NCI-H187 treated with DMSO at 0.1 percent for 48 hours (cell line): ENCODE measurements at places on chromosomes 11 and 22.

DNA sequence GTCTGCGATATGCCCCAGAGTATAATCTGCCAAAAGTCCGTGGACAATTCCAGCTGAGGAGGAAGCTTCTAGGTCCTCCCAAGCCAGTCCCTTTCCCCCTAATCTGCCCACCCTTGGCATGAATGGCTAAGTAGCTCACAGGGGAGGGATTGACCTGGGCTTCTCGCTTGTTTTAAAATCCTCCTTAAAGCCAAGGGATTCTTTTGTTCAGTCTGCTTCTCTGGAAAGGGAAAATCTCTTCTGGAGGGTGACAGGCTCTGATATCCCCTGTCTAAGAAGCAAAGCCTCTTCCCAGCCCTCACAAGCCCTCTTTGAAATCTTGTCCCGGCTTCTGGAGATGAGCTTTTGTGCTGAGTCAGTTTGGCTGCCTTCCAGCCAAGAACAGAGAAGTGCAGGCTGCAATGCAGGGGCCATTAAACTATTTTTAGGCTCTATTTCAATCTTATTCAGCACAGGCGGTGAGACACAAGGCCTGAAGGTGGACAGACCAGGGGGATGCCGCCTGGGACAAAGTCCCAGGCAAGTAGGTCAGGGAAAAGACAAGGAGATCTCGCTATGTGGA is 23.9 kb downstream of the NEFH start:
- no peak for DNase-seq

- DNase-seq = no peak
These were observed 100.8 kb upstream of the B3GAT1 start for GRCh38 chr11:134512571-134513538.

GRCh38 chr11:61256710-61257482 is 15.9 kb downstream of the PGA5 start:
- DNase-seq = no peak

DNA sequence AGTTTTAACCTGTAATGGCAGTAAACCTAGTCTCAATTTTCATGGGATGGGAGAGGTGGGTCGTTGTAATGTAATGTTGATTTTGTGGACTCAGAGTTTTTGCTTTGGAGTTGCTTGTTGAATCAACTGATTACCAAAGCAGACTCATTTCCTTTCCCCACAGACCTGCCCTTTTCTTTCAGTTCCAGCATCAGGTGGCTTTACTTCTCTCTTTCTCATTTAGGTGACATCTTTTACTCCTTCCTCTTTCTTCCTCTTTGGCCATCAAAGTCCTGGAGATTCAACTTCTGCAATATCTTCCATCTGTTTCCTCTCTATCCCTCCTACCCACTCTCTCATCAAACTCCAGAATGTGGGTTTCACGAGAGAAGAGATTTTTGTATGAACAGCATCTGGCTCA is 313.9 kb downstream of the TMEM135 start:
- DNase-seq = no peak

DNA sequence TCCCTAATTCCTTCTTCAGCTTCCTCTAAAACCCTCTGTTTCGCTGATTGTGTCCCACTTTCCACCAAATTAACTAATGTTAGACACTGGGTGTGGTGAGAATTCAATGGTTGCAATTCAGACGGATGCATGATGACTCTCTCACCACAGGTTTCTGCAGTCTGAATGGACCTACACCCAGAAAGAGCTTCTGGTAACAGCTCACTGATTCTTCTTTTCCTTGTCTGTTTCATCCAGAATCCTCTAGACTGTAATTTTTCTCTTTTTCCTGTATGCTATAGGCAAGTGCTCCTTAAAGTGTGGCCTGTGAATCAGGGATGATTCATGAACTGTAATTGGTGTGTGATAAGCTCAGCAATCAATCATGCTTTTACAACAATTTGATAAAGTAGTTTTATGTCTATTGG is 18.1 kb downstream of the MMP10 start:
- no peak for DNase-seq

DNA sequence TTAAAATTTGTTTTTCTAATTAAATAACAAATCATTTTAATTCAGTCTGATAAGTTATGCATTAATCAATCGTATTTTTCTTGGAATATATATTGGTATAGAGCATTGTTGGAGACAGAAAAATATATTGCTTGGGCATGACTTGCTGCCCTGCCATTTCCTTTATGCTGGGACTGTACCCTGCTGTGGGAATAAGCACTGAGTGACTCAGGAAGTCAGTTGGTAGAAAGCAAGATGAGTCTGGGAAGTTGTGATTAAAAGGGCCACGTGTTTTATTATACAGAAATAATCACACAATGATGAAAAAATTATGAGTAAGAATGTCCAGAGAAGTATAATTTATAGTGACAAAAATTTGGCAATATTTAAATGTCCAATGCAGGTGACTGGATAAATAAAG is 139.5 kb downstream of the KIF18A start:
- no peak for DNase-seq

- no peak for DNase-seq
These were observed 33.3 kb downstream of the AMPD3 start for GRCh38 chr11:10488121-10488933.

DNA sequence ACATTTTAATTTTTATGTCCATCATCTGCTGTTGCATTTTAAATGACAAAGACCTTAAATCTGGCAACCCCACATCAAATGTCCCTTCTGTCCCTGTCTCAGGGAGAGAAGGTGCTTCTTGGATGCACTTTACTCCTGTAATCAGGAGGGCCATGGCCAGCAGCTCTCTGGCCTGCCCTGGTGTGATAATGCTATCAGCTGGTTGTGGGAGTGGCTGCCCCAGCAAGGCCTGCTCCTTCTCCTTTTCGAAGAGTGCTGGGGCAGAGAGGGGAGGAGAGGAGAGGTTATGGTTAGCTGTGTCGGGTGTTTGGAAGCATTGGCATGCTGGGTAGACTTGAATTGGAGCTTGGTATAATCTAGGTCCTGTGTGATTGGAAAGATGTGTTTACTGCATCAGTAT is 12.8 kb downstream of the TNRC6B start:
- DNase-seq = no peak

DNA sequence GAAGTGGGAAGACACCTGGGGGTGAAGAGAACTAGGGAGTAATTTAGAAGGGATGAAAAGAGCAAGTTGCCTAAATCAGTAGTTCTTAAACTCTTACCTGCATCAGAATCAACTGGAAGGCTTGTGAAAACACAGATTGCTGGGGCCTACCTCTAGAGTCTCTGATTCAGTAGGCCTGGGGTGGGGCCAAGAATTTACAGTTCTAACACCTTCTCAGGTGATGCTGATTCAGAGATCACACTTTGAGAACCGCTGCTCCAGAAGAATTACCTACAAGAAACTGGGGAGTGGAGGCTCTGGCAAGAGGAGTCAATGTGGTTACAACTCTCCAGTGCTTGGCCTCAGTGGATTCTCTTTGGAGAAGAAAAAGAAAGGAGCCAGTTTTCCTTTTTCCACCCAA is 128.7 kb downstream of the C11orf58 start:
- no peak for DNase-seq

DNA sequence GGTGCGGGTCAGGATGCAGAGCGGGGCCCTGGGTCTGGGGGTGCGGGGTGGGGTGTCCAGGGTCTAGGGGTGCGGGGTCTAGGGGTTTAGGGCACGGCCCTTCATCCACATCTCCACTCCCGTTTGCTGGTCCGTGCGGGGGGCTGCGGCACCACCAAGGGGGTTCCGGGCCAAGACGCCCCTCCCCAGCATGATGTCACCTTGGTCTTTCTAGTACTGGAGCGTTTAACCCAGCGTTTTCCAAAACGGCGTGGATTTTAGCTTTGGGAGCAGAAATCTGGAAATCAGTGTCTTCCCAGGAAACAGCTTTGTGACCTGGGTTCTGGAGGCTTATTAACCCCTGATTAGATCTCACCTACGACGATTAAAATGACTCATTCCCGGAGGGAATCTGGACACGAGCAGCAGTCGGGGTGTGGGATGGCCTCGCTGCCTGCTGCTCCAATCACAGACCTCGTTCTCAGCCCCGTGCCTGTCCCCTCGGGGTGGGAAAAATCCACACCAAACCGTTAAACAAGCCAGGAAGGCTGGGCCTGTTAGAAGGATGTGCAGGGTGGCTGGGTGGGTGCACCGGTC is 759 bp downstream of the AP2A2 start:
- no peak for DNase-seq

GRCh38 chr11:65362966-65363365 is 8.4 kb downstream of the TIGD3 start:
- DNase-seq = no peak

- DNase-seq = no peak
These were observed 6.0 kb downstream of the OR10Q1 start for GRCh38 chr11:58222721-58223120.

DNA sequence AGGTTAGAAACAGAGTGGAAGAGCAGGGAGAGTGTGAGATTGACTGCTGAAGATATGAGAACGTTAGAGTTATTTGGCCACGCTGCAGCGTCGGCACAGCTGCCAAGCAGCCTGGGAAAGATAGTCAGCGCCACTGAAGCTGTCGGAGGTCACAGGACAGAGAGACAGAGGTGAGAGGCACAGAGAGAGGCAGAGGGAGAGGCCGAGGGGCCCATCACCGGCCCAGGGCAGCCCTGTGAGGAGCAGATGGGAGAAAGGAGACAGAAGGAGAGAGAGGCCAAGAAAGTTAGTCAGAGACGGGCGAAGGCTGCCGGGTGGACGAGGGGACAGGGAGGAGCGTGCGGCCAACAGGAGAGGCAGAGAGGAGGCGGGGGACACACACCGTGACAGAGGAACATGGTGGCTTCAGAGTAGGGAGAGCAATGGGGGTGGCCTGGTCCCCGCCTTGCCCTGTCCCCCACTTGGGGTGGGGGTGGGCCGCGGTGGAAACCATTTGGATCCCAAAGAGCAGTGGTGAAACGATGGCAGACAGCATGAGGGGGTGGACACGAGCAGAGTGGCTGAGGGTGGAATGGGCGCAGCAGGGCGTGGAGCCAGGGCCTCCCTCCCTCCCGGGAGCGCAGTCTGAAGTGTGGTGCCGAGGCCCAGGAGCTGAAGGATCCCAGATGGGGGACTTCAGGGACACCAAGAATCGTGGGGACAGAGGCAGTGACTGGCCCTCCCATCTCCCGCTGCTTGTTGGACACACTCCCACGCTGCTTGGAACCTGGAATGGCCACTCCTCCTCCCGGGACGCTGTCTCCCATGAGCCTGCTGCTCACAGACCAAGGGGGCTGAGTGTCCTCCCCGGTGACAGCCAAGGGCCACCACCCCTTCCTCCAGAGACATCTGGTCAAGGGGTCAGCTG is 26.6 kb downstream of the LRRC10B start:
- DNase-seq = no peak

GRCh38 chr11:24779791-24780190 is 282.9 kb downstream of the LUZP2 start:
- DNase-seq = no peak

DNA sequence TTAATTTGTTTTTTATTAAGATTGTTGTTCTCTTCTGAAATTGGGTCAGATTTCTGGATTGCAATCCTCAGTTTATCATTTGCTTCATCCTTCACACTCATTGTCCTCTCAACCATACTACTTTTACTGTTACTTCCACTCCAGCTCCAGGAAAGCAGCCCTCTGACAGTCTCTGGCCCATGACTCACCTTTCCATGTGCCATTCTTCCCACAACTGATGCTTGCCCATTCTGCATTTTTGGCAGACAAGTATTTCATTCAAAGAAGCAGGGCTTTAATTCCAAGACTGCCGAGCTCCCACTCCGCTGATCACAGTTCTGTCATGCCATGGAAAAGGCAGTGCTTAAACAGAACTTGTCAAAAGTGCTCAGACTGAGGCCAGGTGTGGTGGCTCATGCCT is 139.2 kb downstream of the WNT11 start:
- DNase-seq = no peak

DNA sequence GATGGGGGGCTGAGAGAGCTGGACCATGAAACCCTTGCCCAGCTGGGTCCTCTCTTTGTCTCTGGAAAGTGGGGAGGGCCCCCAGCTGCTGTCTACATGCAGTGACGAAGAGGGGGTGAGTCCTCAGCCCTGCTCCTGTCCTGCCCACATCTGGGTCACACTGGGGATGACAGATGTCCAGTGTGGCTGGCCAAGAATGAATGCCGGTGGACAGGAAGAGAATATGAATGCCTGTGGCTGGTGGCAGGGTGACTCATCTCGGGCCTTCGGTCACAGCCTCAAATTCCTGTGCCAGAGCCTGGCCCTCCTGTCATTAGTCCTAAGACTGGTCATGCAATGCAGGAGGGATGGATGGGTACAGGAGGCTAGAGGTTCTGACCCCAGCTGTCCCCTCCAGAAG is 2.2 kb upstream of the PNPLA3 start:
- no peak for DNase-seq
